Renal pelvis (tissue), 12 donors: ENCODE measurements at places on chromosomes 7 and 10.

DNA sequence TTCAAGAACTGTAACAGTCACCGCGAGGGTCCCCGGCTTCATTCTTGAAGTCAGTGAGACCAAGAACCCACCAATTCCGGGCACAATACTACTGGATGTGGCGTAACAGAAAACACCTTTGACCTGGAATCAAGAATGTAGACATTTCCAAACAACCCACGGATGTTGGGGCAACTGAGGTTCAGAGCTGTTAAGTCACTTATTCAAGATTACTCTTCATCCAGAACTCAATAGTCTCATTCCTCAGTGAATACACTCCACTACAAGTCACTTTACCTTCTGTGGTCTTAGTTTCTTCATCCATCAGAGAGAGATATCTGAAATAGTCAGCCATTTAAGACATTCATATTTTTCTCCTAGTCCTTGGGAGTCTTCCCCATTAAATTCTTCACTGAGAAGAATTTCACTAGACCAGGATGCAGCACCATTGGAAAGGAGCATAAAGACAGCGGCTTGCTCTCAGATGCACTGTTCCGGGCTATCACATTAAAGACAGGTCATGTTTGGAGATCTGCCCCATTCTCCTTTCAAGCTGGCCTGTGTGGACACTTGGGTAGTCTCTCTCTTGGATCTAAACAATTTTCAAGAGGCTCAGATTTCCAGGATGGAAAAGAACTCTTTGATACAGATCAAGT, 32.3 kb upstream of the ARID5B start:
- DNase-seq: no peak

DNA sequence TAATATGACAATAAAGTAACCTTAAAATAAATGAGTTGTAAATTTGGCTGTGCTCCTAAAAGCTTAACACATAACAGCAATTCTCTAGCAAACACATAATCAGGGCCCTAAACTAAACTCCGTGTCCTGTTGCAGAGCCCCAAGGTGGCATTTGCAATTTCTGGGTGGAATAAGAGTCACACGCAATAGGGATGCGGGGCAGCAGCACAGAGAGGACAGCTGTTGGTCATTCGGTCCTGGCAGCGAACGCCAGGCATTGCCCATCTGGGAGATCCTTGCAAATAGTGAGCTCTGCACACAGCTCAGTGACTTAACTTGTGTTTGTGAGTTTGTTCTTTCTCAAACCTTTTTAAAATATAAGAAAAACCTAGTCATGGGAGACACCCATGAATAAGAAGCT, 25.7 kb downstream of the PAXIP1 start:
- DNase-seq: no peak

- DNase-seq: no peak
Observed at GRCh38 chr7:150856303-150857275, 4.3 kb downstream of the AOC1 start.

DNA sequence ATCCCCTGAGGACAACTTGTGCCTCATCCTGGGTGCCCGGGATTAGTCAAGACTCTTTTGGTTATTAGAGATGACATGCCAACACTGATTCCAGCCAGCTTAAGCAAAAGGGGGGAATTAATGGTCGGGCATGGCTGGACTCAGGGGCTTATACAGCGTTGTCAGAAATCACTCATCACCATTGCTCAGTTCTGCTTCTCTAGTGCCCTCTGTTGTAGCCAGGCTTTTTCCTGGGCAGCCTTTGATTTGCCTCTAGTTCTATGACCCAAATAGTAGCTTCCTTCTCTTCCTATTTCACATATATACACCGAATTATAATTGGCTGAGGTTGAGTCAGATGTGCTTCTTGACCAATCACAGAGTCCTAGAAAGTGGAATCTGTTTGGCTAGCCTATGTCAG, 192.0 kb upstream of the HABP2 start:
- DNase-seq: no peak

DNA sequence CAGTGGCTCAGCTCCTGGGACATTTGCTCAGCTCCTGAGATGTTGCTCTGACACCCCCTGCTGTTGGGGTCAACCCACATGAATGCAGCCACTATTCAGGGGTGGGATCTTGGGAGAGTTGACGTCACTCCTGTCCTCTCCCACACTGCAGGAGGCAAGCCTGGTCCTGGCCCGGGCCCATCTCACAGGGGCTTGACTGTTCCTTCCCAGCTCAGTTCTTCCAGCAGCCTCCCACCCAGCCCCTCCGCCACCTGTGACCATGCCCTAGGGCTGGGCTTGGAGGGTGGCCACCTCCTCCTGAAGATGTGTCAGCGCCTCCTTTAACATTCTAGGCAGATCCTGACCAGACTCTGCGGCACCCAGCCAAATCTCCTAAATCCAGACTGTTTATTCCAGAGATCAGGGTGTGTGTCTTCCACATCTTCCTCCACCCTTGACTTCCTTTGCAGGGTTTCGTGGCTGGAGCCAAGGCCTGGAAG, 19.1 kb upstream of the OPALIN start:
- DNase-seq: no peak

GRCh38 chr10:43584051-43584450, 9.6 kb upstream of the ZNF239 start:
- no peak for DNase-seq

DNA sequence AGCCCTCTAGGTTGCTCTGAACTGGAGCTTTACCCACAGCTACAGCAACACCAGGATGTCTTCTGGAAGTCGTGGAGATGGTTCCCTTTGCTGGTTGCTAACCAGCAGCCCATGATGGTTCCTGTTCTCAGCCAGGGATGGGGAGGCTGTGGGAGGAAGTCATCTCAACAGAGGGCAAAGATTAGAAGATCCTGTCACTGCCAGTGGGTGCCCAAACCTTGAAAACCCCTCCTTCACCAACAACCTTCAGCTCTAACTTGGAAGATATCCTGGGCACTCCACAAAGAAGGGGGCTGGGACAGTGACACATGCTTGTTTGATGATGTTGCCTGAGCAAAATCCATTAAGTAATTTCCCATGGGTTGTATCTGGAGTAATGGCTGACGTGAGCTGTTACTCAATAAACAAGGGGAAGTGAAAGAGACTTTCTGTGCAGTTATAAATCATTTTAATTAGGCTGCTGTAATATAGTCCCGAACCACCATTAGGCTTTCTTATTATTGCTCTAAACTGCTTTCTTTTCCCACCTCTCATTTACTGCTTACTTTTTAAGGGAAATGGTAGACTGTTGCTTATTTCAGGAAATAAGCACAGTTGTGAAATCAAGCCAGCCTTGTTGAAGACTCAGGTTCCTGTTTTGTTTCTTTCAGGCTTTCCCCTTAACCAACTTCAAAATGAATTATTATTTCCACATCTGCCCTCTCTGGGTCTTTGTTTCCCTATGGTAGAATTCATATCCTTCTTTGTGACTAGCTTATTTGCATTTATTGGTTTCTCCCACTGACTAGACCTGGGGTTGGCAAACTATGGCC, 124.8 kb downstream of the PPP1R17 start:
- DNase-seq: peak; percentile 20

- DNase-seq: no peak
Observed at GRCh38 chr7:48518092-48518491, 346.8 kb downstream of the ABCA13 start.

DNA sequence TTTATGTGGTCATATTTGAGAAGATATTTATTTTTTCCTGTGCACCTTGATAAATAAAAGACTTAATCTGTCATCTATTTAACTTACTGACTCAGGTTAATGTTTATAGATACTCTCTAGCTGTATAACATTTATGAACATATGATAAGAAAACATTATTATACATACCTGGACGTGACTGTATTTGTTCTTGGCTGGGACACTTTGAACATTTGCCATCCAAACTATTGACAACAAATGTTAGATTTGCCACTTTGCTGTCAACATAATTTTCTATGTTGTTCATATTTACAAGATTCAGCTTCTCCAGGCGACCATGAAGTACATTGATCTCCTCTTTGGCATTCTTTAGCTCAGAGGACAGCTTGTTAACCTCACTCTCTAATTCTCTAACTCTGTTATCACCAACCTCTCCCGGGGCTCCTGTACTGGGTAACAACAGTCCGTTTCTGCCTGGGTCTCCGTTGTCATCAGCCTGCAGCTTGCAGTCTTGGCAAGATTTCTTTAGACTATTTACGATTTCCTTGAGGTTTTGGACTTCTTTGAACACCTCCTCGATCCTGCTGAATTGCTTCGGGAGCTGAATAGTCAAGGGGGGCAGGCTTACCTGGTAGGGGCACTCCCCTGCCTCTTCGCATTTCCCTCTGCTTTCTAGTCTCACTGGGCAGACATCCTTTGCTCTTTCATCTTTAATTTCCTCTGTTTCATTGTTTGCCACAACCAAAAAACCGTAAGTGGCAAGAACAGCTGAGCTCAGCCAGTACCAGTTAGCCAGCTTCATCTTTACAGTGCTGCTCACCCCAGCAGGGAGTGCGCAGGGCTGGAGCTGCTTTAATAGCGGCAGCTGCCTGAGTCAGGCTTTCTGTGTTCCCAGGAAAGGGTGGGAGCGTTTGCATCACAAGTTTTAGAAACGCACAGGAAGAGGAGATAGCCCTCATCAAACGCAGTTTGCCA, at the start of gene FGL2:
TSS of gene FGL2 (minus strand) at position 807 of the 954 bp plus-strand sequence. CDS start at position 781, 26 bp downstream.
- peak; percentile 19 for DNase-seq

- no peak for DNase-seq
Observed at GRCh38 chr7:45944058-45944457, 23.0 kb upstream of the IGFBP3 start.

DNA sequence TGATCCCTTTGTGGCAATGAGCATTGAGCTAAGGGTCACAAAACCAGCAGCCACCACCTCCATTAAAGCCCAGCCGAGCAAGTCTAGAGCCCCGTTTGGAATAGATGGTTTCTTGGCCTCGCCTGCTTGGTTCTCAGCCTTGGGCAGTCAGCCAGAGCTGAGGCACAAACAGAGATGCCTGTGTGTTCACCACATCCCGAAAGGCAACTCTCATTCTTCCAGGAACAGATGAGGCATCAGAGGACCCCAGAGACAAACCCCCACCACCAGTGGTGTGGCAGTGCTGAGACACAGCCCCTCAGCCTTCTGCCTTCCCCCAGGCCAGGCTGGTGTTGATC, 203.3 kb upstream of the ZMIZ1 start:
- DNase-seq: no peak

- DNase-seq: no peak
Observed at GRCh38 chr7:69832356-69832755, 234.1 kb downstream of the AUTS2 start.

DNA sequence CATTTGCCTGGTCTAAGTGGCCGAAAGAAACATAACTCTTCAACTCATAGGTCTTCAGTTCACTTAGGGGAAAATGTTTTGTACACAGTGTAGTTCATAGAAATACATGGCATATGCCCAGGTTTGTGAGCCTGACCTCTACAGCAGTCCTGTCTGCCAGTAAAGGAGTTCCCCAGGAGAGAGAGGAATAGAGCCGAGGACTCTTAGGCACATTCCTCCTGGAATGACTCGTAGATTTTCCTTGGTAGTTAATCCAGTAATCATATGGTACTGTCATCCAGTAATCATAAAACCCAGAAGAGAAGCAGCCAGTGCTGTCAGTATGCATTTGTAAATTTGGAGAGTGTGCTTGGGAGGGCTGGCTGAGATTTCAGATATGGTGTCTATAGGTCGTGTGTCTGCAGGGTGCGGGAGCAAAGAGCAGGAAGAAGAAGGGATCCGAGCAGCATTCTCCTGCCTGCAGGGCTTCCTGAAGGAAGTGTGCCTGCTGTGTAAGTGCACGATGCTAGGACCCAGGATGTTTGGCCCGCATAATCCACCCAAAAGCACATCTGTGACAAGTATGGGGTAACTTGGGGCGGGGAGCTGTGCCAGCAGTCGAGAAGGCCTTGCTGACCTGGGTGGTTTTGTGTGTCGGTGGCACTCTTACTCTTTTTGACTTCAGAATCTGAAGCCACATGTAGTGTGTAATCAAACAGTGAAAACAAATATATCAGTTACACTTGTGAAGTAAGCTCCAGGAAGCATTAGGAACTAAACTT, 13.9 kb downstream of the EIF4H start:
- DNase-seq: no peak

DNA sequence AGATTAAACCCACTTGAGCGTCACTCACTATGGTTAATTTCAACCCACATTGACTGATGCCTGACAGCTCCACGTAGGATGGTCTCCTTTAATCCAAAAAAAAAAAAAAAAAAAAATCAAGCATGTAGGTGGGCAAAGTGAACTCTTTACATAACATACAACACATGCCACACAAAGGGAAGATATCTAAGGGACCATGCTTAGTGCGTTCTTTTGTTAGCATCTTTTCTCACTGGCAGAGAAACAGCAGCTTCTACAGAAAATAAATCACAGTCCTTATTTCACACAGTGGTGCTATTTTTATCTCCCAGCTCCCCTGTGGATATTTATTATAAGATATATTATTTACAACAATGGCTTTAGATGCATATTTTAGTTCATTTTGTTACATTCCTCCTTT, 652.0 kb upstream of the CELF2 start:
- DNase-seq: no peak

GRCh38 chr10:101710793-101711192, 15.8 kb upstream of the FBXW4 start:
- DNase-seq: no peak

DNA sequence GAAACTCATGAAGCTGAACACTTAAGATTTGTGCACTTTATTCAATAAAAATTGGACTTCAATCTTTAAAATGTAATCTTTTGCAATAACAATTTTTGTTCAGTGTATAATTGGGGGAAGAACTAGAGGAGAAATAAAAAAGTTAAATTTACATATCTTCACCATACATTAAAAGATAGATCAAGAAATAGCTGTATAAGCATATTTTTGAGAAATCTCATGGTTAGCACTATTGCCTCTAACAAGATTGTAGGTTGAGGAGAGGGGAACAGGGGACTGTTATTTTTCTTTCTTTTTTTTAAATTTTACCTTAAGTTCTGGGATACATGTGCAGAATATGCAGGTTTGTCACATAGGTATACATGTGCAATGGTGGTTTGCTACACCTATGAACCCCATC, 5.3 kb downstream of the AMPH start:
- DNase-seq: no peak

- no peak for DNase-seq
Observed at GRCh38 chr7:131883196-131883595, 326.8 kb upstream of the PODXL start.

DNA sequence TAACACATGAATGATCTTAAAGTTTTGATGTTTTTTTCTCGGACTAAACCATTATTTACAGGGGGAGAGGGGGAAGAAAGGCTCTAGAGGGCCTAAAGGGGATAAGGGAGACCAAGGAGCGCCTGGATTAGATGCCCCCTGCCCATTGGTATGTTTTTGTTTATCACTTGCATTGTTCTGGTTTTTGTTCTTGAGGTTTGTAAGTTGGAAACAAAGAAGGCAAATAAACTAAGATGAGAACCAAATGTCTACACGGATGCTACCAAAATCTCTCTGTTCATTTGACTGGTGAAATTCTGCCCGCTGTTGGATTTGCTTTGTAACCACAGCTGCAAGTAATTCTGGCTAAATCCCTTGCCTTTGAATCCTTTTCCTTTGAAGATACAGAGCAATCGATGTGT, 99.8 kb upstream of the MACROH2A2 start:
- DNase-seq: peak; percentile 16

DNA sequence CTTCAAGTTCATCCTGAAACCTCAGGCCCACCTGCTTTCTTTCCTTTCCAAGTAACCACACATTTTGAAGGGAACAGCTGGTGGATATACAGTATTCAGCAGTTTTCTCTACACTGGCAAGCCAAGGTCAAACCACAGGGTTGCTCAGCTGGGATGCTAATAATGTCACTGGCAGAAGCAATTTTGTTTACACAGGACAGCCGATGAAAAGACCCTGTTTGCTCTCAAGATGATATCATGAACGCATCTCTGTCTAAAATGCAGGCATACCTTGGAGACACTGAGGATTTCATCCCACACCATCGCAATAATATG, 186.2 kb downstream of the USP6NL start:
- no peak for DNase-seq

- no peak for DNase-seq
Observed at GRCh38 chr7:111018960-111019736, 71.8 kb upstream of the LRRN3 start.

- DNase-seq: no peak
Observed at GRCh38 chr10:1522237-1522636, 215.1 kb downstream of the ADARB2 start.
